ENCODE measurements at places on chromosomes 2 and 18.

- DNase-seq: no peak
These were observed 239.0 kb downstream of the ZNF521 start for GRCh38 chr18:25112821-25113434.

DNA sequence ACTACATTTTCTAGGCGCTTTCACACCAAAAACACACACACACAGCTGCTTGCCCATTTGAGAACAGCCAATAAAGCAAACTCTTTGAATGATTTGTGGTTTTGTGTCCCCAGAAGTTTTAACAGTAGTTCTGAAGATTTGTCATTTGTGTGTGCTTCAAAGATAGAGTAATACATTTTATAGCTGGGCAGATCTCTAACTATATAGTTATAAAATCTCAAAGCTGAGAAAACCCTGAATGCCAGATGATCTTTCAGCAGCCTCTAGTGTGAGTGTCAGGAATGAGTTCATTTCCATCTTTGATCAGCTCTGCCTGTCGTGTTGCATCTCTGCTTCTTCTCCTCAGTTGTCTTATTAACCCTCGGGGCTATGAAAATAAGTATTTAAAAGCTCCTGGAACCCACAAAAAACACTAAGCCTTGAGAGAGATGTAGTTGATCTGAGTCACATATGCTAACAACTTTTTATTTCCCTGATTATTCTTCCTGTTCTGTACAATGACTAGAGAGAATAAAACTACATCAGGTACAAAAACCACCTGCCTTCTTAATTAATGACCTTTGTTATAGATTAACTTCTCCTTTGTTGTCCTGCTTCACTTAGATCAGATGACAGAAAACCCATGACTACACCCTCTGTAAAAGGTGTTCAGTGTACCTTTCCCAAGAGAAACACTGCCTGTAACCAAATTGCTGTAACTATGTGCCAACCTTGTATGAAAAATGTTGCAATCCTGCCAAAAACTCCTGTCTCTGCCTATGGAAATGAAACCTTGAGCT, 30.0 kb upstream of the SLC3A1 start:
- DNase-seq: no peak

GRCh38 chr2:16240402-16240801, 300.1 kb downstream of the MYCN start:
- no peak for DNase-seq

DNA sequence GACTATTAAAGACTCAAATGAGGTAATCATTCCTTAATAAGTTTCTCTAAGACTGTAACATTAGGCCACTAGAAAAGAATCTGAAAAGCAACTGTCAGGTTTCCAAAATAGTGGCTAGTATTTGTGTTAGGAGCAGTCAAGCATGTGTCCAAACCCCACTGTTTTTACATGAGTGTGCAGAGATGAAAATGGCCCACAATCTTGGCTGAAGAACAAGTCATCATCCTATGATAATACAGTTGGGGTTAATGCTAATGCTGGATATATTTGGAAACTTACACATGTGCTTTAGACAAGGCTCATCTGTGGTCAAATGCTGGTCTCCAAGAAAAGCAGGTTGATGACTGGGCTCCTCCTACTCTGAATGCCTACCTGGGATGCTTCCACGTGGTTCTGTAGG, 73.6 kb downstream of the MAIP1 start:
- DNase-seq: no peak

DNA sequence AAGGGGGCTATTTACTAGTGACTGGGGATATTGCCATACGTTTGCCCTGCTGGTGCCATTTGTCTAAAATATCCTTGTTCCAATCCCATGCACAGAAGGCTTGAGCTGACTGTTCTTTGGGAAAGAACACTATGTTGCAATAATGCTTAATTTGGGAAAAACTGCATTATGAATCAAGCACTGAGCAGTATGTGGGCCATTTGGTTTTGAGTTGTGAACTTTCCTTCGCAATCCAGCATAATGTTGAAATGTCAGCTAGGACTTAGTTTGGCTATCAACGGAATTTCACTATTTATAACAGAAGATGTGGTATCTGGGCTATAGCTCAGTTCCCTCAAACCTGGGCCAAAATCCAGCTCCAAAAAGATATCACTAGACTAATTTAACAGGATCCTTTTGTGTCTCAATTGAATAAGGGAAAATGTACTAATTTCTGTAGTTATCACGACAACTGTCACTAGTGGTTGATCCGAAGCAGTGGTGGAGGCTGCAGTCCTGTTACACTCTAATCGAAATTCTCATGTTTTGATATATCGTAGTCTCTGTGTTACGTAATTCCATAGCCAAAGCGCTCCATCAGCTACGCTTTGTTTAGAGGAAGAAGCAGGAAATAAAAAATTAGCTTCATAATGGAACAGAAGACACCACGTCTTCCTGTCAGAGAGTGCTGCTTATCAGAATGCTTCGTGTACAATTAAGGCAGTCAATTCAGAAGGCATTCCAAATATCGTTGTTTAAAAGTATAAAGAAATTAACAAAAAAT, 686.8 kb upstream of the SALL3 start:
- DNase-seq: no peak

- DNase-seq: no peak
These were observed 99.3 kb downstream of the GATA6 start for GRCh38 chr18:22268641-22269128.

DNA sequence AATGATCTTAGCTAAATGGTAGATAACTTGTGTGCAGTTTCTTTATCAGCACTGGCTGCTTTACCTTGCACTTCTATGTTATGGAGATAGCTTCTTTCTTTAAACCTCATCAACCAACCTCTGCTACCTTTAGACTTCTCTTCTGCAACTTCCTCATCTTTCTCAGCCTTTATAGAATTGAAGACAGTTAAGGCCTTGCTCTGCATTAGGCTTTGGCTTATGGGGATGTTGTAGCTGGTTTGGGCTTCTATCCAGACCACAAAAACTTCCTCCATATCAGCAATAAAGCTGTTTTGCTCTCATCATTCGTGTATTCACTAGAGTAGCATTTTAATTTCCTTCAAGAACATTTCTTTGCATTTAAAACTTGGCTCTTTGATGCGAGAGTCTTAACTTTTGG, 123.7 kb downstream of the PIK3C3 start:
- no peak for DNase-seq

GRCh38 chr2:118614841-118615271, 232.6 kb downstream of the EN1 start:
- no peak for DNase-seq

DNA sequence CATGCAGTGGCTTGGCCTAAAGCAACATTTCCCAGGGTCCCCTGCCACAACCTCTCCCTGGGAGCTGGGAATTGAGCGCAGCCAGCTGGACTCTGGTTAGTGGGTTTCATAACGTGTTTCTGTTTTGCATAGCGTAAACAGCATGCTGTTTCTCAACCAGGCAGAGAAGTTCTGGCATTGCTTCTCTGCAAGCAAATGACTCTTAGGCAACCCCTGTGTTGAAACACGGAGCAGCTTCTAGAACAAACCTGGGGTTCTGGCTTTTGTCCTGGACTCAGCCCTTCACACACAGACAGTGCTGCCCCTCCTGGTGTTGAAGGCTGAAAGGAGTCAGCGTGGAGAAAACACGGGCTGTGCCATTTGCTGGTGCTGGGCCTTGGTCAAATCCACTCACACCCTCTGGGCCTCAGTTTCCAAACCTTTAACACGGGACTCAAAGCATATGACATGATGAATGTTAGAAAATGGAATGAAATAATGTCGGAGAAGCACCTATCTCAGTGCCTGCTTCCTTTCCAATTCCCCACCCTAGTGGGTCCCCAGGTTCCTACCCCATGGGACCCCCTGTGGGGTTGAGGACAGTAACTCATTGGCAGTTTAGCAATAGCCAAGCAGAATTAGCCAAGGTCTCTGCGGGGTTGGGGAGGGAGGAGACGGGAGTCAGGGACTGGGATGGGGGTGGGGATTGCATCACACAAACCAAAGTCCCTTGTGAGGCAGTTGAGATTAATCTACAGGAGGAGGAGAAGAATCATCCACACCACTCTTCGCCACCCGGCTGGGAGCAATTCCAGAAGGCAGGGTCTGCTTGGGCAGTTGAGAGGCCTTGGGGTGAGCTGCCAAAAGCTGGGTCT, 30.2 kb upstream of the IL1R2 start:
- DNase-seq: no peak
